ENCODE measurements at places on chromosomes 7 and 10.

DNA sequence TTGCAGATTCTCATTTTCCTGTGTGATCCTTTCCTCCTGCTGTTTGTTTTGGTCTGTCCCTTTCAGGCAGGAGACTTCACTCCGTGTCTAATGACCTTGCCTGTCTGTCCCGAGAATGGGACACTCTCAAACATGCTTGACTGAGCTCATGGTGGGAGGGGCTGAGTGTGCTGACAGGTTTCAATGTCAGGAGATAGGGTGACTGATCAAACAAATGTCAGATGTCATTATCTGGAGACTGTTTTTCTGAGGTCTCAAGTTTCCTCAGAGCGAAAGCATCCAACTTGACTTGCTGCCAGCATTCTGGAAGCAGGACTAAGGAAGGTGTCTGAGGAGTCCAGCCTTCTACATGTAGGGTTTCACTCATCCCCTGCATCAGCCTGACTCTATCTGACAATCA is 228.8 kb upstream of the KIAA1217 start:
- DNase-seq: peak; percentile 11

- DNase-seq: no peak
These were observed 49.7 kb downstream of the ADD3 start for GRCh38 chr10:110057456-110057855.

DNA sequence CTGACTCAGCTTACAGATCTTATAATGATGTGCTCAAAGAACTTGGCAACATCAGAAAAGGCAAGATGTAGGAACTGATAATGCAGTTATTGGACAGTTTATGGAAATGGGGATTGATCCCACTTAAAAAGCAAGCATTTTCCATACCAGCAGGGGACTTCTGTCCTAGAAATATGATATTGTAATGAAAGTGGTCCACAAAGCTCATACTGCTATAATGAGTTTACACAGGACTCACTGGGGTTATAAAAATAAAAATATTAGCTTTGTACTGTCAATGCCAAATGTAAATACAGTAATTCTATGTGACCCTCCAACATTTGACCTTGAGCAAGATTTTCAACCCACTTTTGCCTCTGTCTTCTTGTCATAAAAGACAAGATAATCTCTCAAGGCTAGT is 145.5 kb upstream of the SEM1 start:
- DNase-seq: no peak

DNA sequence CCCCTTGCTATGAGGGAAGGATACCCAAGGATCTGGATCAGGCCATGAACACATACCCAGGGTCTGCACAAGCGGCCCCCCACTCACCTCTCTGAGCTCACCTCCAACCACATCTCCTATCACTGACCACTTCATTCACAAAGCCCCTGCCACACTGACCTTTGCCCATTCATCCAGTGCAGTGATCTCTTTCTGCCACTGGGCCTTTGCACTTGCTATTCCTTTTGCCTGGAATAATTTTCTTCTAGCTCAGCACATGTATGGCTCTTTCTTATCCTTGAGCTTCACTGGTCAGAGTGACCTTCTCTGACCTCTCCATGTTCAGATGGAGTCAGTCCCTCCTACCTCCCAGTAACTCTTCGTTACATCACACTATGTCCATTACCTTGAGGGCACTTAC is 48.3 kb downstream of the ADRA2A start:
- DNase-seq: no peak

- no peak for DNase-seq
These were observed 107.9 kb downstream of the PPP1R17 start for GRCh38 chr7:31794851-31795344.

GRCh38 chr10:13470270-13470669 is 58.5 kb downstream of the BEND7 start:
- DNase-seq: no peak

DNA sequence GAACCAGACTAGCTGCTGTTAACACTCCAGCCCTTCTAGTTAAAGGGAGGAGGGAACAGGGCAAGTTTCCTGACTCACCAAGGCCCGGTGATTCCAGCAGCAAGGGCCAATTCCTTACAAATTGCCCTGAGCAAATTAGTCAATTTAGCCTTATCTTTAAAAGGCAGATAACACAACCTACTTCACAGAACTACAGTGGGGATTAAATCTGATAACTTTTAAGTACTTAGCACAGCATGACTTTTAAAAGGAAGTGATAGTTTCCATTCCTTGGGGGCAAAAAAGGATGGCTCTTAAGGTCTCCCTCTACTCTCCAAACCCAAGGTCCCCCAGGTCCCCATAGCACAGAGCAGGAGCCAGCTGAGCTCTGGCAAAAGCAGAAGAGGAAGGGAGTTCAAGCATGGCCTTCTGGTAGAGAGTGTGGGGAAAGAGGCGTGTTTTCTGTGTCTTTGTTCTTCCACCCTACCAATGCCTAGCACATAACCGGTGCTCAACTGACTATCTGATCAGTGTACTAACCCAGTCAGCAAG is 4.0 kb downstream of the CDCA7L start:
- peak; percentile 42 for DNase-seq

DNA sequence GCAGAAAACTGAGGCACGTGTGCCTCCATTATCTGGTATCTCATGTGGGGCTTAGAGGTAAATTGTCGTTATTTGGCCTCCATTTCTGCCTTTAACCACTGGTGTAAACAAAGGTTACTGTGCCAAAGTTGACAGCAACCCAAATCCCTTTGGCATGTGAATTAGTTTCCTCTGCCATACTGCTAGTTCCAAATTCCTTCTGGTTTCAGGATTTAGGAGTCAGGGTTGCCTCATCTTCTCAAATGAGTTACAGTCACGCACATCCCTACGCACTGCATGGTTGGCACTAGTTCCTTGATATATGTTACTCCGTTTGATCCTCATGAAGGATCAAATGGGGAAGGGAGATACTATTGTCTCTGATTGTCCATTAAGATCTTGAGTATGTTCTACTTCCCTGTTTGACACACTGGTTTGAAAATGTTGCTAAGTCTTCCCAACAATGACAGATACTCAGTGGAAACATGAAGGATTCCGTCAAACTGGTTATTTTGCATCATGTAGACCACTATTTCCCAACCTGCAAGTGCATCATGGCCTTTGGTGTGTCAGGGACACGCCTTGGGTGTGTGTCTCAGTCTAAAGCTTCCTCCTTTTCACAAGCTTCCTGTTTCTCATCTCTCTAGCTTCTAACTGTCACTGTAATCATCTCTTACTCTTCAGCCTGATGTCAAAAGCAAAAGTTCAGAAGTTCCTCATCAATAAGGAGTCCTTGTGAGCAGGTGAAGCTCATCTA is at the start of gene LIPN:
TSS of gene LIPN (plus strand) at position 655 of the 736 bp plus-strand sequence. CDS start 1,386 bp downstream, outside the sequence.
- DNase-seq: no peak

DNA sequence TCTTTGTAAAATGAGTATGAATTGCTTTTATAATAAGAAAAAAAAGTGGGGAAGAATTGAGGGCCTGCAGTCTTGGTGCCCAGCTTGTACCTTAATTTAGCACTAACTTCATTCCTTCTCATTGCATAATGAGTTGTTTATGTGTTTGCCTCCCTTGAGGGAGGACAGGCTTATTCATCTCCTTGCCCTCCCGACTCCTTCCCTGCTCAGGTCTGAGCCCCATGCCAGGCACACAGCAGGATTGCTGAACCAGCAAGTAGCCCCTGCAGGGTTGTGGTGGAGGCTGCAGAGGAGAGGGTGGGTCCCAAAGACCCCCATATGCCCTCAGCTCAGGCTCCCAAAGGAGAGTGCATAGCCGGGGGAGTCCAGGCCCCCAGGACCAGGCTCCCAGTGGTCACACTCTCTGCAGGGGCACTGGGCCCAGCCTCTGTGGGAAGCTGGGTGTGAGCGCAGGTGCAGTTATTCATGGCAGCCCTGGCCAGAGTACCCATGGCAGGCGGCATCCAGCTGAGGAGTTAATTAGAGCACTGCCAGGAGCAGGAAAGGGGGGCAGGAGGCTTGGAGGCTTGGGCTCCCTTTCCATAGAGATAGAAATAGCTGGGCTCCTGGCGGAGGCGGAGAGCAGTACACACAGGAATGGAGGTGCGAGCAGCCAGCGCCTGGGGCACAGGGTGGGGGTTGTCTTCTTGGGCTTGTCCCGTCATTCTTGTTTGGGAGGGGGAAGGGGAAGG is 28.2 kb upstream of the GOLGA7B start:
- DNase-seq: peak; percentile 34

GRCh38 chr7:32228601-32229000 is 158.4 kb upstream of the PDE1C start:
- DNase-seq: no peak

DNA sequence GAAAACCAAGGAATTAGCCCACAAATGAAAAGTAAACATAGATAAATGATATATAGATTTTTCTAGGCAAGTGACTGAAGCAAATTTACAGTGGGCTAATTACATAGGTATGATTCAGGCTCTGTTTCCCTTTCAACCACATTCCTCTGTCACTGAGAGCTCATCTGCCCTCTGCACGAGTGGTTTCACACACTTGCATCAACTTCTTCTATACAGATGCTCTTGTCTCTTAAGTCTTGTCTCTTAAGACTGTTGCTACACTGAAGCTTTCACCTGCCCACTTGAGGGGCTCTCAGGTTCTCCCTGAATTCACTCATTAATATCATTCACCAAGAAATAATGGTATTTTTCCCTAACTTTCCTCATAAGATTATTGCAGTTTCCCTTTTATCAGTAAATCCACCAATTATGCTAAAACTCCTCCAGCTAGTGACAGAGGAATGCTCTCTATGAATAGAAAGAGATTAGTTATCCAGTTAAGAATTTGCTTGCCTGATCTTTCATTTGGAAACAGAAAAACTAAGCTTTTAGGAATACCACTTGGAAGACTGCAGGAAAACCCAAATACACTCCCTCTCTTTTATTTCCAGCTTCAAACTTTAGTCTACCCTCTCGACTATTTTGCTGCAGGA is 95.7 kb downstream of the ELAPOR2 start:
- no peak for DNase-seq

DNA sequence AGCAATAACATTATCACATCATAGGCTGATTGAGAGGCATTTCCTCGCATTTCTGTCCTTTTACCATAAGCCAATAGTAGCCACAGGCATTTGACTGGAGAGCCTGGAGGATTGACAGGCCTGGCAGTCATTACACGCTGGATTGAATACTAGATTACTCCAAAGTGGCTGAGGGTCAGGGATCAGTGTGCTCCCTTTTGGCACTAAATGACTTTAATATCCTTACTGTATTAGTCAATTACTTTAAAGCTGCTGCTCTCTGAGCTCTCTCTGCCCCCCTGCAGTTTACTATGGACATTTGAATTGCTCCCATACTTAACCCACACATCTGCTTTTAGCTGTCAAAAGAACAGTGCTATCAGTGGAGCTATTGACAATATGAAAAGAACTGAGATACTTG is 302.0 kb downstream of the TFEC start:
- no peak for DNase-seq

- DNase-seq: no peak
These were observed 64.6 kb upstream of the GJD4 start for GRCh38 chr10:35540296-35541164.

DNA sequence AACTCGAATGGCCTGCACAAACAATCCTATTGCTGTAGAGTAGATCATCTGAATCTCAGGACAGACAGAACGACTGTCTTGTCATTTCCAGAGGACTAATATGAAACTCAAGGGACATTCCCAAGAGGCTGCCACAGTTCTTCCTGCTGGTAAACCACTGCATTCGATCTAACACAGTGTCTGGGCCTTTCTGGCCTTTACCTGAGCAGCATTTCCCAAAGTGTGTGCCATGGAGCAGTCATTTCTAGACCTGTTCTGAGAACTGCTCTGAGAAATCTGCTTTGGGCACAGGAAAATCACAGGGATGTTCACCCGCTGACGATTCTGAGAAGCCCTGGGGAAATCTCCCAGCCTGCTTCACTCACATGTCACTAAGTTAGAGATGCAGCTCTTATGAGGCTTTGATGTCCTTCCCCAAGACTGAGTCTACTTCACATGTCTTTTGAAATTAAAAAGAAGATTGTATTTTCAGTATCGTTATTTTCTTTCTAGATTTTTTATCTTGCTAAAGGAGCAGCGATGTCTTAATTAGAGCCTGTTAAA is 18.4 kb downstream of the GPNMB start:
- DNase-seq: no peak

DNA sequence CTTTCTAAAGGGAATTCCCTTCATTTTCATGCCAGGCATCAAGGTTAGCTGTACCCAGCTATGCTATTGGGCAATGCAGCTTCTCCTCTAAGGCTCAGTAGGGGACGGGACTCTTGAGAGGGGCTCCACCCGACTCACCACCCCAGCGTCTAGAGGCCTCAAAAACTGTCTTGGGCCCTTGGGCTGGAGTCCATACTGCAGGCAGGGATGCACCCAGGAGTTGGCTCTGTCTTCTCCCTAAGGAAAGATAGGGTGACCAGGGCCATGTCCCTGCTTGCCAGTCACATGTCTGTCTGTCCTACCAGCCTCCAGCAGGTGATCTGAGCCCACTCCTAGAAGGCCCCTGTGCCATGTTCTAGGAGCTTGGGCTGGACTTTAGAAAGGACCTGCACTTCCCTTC is 1.2 kb downstream of the OPN4 start:
- DNase-seq: no peak

- DNase-seq: peak; percentile 18
These were observed 28.5 kb downstream of the RET start for GRCh38 chr10:43105102-43105955.

- no peak for DNase-seq
These were observed 137.3 kb downstream of the HECW1 start for GRCh38 chr7:43249823-43250145.

GRCh38 chr10:27687743-27688142 is 57.9 kb downstream of the MKX start:
- DNase-seq: no peak

DNA sequence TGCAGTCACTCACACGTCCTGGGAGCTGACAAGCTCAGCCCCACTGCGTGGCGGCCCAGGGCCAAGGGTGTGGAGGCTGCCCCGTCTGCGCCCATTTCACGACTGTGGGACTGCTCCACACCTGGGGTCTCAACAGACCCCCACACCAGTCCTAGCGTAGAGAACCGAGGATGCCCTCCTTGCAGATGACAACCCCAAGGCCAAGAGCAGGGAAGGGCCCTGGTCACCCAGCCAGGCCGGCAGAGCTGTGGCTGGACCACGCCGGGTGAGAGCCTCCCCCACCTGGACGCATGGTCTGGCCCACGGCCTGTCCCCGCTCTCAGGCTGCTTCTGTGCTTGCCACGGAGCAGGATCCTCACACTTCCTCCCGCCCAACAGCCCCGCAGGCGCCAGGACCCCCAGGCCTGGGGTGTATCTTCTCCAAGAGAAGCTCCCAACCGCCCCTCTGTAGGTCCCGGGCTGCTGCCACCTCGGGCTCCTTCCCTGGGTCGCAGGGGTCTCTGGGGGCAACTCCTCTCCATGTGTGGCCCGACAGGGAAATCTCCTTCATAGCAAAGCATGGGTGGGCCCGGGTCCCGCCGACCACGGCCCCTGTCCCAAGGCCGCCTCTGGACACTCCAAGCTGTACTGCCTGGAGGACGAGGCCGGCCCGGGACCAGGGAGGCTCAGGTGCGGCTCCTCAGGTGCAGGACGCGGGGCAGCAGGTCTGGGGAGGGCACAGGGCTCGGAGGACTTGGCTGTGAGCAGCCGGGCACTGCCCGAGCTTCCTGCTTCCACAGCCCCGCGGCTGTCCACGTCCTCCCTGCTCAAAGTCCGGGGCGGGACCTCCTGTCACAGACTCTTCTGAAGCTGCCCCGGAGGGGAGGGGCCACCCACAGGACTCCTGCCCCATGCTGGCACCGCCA is 88.8 kb downstream of the FOXL3 start:
- no peak for DNase-seq

GRCh38 chr10:44577533-44577932 is 192.6 kb upstream of the CXCL12 start:
- no peak for DNase-seq

Data from renal cortical epithelial cell (primary cell).